ENCODE measurements at places on chromosomes 1 and 21. TPM values are rescaled to one million over a fixed set of nuclear protein-coding genes. Genes with fewer than 3 reads are reported as not detected.

DNA sequence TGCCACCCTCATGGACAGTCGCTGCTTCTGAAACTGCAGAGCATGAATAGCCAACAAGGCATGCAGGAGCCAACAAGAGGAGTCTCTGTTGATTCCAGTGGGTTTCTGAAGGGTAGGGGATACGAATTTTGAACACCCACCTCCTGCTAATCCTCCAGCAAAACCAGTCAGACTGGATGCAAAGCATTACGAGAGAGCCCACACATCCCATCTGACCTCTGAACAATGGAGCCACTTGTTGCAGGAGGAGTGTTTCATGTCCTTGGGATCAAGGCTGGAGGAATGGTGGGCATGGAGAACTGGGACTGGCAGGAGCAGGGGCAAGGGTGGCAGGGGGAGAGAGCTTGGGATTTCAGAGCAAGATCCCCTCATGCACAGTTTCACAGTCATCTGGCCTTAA lies 1.6 kb downstream of the VTCN1 start:
- DNase-seq, result no peak

GRCh38 chr1:1351511-1352427 lies 2.6 kb upstream of the DVL1 start:
- no peak for DNase-seq

DNA sequence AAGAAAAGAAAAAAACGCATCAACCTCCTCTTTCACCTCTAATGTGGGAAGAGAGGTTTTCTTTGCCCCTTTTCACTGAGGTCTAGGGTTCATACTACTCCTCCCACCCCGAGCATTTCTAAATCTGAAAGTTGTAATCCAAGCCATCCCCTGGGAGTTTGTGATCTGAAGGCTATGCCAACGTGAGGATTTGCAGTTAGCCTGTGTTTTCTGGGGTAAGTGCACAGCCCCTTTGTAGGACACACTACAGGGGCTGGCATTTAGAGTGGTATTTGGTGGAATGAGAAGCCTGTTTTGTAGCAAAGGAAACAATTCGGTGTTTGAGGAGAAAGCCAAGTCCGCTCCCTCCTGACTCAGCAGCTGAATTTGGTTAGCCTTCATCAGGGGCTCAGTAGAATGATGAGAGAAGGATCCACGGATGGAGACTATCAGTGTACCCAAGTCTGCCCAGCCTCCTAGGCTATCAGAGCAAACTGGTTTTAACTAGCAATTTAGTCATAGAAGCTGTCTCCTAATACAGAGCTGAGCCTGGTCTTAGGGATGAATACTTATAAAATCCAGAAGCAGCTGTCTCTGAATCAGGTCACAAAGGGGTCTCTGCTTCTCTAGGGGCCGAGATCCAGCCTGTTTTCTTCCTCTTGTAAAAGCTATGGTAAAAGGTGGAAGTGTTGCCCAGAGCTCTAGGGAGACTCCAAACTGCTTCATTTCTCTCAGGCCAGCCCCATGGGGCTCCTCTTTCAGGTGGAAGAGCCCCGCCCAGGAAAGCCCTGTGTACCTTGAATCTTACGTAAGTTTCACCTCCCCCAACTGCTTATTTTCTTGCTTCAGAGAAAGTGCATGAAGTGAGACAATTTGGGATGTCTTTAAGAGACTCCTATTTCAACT lies 2.1 kb downstream of the PCP4L1 start:
- no peak for DNase-seq

GRCh38 chr1:159923203-159924024 lies 1.9 kb downstream of the TAGLN2 start:
- DNase-seq, result peak; percentile 80

DNA sequence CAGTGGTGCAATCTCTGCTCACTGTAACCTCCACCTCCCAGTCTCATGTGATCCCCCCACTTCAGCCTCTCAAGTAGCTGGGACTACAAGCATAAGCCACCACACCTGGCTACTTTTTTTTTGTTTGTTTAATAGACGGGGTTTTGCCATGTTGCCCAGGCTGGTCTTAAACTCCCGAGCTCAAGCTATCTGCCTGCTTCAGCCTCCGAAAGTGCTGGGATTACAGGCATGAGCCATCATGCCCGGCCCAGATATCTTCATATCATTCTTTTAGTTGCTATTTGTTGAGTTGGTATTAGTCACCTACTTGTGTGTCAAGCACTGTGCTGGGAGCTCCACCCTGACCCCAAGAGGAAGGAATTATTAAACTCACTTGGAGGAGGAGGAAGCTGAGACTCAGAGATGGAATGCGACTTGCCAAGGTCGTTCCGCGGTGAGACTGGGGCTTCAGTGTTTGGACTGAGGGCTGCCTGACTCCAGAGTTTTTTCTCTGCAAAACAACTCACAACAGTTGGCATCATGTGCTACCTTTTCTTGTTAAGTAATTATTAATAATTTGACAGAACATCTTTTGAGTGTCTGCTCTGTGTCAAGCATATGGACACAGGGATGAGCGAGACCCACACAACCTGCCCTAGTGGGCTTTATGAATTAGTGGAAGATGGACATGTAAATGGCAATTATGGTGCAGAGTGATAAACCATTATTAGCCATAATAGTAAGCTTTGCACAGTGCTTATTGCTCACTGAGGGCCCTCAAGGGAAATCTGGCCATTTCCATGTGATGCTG lies 132.0 kb downstream of the FOXD2 start:
- DNase-seq, result peak; percentile 36

- no peak for DNase-seq
Measured at GRCh38 chr21:26966649-26967061, 233 bp downstream of the ADAMTS5 start.

DNA sequence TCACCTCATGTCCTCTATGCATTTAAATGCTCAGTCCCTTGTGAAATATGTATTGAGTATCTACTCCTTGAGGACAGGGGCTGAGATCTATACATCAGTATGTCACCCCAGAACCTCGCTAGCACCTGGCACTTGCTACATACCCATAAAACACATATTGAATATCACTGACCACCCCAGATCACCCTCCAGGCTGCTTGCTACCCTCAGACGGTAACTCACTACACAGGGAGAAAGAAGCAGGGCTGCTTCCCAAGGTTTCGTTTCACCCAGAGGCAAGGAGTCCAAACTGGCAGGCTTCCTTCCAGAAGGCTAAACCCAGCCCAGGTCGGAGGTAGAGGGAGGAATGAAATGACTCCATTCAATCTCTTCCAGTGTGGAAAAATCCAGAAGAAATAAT lies 8.5 kb downstream of the INKA2 start:
- DNase-seq, result no peak

DNA sequence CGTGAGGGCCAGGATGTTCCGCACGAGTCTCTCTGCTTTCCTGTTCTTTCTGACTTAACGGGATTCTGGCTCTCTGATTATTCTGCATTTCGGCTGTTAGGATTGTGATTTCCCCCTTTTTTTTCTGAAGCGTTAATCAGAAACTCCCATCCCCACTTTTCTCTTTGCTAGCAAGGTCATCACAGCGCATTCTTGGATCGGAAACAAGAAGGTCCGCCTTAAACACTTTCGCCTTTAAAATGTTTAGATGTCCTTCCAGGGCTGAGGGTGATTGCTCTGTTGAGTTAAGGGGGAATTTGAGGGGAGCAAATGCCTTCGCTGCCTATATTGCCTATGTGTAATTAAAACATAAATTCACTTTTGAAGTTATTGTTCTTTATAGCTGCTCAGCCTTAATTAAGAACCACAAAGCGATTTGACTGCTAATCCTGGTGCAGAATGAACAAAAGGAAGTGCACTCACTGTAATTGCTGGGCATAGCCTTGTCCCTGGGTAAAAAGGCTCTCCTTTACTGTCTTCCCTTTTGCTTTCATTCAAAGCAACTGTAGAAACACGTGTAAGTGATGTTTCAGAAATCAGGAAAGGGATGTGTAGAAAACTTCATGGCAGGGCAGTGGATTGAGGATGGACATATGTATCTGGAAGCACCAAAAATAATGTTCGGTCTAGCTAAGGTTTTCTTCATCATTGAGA lies 1.2 kb downstream of the LAMC1 start:
- no peak for DNase-seq

GRCh38 chr1:41882486-41882885 lies 36.2 kb downstream of the HIVEP3 start:
- DNase-seq, result no peak

DNA sequence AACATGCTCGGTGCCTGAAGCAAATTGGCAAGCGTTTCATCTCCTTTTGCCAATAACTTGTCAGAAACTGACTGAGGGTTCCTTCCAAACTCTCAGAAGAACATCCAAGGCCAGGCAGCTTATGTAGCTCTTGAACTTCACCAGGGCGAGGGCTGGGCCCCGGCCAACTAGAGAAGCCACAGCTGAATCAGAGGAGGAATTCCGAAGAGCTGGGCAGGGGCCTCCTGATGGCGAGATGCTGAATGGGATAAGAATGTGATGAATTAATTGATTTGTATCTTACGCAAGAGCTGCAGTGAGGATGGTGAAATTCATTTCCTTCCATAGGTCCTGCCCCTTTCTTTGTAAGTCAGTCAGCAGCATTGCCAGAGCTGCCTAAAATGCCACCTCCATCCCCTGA lies 345.8 kb downstream of the KIF26B start:
- no peak for DNase-seq

GRCh38 chr1:215052256-215053015 lies 30.1 kb upstream of the KCNK2 start:
- no peak for DNase-seq

DNA sequence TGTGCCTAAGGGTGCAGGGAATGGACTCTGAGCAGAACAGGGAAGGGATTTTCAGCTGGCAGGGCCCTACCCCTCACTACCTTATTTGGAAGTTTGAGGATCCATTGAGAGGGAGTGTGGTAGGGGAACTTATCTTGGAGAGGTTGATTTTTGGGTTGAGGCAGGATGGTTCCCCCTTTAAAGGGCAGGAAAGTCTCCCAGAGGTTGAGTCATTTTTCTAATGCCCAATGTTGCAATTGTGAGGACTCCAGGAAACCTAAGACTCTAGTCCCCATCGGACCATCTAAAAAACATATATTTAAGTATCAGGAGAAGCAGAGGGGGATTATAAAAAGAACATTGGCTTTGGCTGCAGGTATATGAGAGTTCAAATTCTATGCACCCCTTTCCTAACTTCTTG lies 47.3 kb downstream of the SAMD13 start:
- DNase-seq, result no peak

GRCh38 chr1:17416389-17416788 lies 23.1 kb downstream of the RCC2 start:
- no peak for DNase-seq

DNA sequence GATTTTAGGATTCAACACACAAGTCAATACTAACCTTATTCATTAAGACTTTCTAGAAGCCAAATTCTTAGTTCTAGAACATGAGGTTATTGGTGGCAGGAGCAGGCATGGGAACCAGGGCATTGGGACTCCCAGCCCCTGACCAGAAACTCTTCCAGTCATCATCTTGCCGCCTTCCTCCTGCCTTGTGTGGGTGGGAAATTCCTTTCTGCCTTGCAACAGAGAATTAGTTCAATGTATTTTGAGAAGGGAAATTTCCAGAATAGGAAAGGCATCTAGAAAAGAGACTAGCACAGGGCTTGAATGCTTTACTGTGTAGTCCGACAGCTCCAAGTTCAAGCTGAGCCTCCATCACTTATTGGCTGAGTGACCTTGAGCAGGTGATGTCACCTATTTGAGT lies 8.7 kb downstream of the GRHL3 start:
- DNase-seq, result no peak

GRCh38 chr1:11649237-11649623 lies 5.0 kb downstream of the FBXO2 start:
- no peak for DNase-seq

DNA sequence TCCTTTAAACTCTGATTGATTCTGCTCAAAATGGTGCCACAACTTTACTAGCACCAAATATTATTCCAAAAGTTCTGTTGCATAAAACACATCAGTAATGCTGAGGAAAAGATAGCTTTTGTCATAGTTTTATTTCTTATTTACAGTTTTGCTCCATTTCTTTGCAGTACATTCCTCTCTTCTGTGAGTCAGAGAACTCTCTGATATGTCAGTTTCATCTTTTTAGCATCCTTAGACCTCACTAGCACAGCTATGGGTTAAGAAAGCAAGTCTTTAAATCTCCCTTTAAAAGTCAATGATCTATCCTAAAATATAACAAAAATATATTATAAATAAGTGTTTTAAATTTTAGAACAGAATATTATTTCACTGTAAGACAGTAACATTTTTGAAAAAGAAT lies 356.6 kb upstream of the SNX7 start:
- no peak for DNase-seq

The HENMT1 gene
- total RNA-seq, result 7.9 TPM
